Suppressor macrophage (primary cell): ENCODE measurements at places on chromosomes 5 and 9.

GRCh38 chr5:171226096-171226754 lies 82.8 kb upstream of the TLX3 start:
- no peak for DNase-seq

DNA sequence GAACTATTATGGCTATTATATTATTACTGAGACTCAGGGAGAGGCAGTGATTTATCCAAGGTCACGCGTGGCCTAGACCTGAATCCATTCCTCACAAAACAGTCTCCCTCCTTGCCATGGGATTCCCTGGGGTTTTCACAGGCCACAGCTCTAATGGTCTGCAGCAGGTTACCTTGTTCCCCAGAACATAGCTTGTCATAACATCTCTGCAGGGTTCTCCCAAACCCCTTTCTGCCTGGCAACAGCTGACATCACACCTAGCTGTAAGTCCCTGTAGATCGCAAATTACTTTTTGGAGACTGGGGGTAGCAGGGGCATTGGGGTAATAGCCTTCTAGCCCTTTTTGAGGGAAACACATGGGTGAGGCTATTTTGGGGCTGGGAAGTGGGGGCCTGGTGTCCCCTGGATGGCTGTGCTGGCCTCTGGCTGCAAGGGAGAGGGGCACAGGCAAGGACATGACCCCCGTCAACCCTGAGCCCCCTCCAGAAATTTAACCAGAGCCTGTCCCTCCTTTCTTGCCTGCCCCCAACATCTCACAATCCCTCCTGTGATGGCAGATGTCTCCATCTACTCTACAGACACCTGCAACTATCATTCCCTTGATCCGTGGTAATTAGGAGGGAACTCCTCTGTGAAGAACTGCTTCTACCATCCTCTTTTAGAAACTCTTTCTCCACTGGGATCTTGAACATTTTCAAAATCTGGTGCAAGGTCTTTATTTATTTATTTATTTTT lies 1.3 kb downstream of the CD74 start:
- DNase-seq, result peak; percentile 80

- DNase-seq, result peak; percentile 80
These were observed 56.1 kb downstream of the MEF2C start for GRCh38 chr5:88826646-88827585.

- no peak for DNase-seq
These were observed 307.4 kb downstream of the CSNK1G3 start for GRCh38 chr5:123819386-123819785.

GRCh38 chr5:135458356-135458755 lies 6.2 kb upstream of the TIFAB start:
- DNase-seq, result no peak
